ENCODE measurements at places on chromosomes 3 and 15.

DNA sequence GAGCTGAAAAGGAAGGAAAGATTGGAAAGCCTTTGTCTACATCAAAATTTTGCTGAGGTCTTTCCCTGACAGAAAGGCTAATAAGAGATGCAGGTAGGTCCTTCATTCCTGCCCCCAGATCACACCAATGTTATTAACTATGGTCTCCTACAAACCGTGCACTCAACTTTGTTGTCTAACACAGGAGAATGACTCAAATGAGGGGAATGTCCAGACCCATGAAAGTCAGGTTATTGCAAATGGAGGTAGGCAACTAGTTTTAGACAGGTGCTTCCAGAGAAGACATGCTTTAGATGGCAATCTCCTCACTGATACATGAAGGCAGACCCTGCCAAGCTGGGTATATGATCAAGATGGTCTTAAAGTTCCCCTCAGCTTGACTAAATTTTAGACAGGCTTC is 51.0 kb downstream of the NFKBIZ start:
- DNase-seq: no peak

DNA sequence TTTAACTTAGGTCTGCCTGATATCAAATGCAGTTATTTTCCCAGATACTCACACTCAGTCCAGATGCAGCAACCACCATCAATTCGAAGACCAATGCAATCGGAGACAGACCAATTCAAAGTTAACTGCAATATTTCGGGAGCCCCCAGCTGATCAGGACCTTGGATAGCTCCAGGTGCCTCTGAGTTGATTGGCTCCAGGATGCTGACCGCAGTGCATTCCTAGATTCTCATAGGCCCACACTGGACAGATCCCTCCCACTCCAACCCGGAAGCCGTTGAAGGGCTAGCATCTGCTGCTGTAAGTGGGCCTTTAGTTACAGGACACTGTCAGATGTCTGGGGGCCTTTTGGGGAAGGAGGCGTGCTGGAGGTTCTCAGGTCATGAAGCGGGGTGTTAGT is 89.5 kb upstream of the ATP2B2 start:
- no peak for DNase-seq

DNA sequence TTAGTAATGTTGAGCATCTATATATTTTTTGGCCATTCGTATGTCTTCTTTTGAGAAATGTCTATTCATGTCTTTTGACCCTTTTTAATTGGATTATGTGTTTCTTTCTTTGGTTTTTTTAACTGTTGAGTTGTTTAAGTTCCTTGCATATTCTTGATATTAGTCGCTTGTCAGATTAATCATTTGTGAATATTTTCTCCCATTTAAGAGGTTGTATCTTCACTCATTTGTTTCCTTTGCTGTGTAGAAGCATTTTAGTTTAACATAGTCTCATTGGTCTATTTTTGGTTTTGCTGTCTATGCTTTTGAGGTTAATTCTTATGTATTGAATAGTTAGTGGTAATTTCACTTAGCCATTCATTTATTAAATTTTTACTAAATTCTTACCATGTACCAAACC is 283.8 kb downstream of the ZPLD1 start:
- no peak for DNase-seq

- no peak for DNase-seq
These were observed 61.6 kb downstream of the DPH6 start for GRCh38 chr15:35484231-35484945.

DNA sequence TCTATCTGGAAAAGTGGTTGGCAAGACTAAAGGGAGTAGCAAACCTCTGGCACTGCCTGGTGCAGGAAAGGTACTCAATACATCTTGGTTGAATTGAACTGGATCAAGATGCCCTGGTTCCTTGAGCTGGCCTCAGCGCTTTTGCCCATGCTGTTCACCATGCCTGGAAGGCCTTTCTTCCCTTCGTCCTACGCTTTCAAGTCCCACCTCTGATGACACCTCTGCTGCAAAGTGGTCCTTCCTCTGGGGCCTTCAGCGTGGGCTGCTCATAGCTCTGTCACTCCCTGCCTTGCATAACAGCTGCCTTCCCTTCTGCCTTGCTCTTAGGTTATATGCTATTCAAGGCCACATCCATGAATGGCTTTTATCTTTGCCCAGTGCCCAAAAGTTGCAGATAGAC is 23.0 kb downstream of the ITGA11 start:
- no peak for DNase-seq

DNA sequence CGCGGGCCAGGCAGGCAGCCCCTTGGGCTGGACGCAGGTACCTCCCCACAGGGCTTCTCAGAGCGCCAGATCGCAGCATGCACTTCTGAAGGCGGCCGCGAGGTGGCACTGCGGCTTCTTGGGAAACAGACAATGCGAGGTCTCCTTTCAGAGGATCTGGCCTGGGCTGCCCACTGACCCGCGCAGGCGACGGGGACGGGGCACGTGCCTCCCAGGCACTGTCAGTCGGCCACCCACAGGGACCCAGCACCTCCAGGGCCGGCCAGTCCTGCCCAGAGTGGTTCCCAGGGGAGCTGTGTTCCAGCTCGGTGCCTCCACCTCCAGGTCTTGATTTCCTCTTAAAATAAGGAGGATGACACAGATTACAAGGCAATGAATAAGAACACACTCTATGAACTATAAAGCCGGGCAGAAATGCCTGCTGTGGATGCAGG is 24.4 kb upstream of the TXNRD3 start:
- DNase-seq: peak; percentile 56

GRCh38 chr3:119069725-119070124 is 35.1 kb upstream of the IGSF11 start:
- no peak for DNase-seq

GRCh38 chr3:142029052-142029642 is 120.2 kb downstream of the TFDP2 start:
- DNase-seq: no peak

DNA sequence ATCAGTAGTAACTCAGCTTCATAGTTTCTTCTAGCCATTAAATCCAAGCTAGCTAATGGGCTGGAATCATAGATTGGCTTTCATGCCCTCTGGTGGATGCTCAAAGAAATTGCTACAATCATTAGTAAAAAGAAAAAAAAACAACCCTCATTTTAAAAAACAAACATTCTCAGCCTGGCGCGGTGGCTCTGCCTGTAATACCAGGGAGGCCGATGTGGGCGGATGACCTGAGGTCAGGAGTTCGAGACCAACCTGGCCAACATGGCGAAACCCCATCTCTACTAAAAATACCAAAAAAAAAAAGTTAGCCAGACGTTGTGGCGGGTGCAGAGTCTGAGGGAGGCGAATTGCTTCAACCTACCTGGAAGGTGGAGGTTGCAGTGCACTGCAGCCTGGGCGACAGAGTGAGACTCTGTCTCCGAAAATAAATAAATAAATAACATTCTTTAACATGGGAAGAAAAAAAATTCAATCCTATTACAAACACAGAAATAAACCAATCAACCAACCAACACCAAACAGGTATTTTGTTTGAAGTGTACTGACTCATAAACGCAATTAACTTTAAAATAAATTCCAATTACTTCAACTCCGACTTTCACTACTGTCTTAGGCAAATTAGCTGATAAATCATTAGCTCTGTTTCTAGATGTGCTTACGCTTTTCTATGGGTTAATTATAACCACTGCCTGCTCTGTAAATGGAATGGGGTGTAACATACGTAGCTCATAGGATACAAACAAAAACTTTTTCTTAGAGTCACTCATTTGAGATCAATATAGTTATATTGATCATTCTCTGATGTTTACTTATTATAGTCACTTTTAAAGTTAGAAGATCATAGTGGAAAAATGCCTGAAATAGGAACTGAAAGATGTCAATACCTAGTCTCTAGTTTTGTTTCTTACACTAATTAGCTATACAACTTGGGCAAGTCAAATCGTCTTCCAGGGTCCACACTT is 24.9 kb downstream of the TMEM207 start:
- no peak for DNase-seq

DNA sequence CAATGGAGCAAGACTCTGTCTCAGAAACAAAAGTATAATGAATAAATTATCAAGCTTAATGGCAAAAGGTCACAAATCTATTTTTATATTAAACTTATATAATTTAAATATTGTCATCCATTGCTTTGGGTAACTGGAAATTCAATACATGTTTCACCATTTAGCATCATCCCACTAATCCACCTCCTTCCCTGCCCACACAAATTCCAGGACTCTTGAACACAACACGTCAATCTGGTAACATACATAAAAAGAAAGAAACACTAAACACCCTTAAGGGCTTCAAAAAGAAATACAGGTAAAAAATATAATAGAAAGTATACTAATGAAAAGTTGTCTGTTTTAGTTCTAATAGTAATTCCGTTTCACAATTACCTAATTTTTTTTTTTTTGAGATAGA is 149.4 kb downstream of the STAG1 start:
- DNase-seq: no peak

GRCh38 chr3:97504463-97504862 is 260.1 kb upstream of the ARL6 start:
- DNase-seq: no peak

- no peak for DNase-seq
These were observed 439.8 kb upstream of the ARRDC4 start for GRCh38 chr15:97520689-97521088.

- no peak for DNase-seq
These were observed 688.1 kb downstream of the ZNF385D start for GRCh38 chr3:21062831-21063294.

DNA sequence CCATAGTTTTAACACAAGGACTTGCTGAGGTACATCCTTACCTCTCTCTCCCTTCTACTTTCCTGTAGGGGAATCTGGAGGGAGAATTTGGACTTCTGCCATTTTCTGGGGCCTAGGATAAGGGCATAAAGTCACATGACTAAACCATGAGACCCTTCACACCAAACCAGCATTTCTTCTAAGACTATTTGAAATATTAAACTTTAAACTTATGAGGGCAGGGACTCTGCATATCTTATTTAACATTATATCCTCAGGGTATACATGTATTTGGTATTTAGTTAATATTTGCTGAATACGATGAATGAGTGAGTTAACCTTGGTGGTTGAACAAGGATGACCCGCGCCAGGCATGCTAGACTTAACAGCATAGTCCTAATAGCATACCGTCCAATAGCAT is 63.4 kb downstream of the USP13 start:
- DNase-seq: no peak

DNA sequence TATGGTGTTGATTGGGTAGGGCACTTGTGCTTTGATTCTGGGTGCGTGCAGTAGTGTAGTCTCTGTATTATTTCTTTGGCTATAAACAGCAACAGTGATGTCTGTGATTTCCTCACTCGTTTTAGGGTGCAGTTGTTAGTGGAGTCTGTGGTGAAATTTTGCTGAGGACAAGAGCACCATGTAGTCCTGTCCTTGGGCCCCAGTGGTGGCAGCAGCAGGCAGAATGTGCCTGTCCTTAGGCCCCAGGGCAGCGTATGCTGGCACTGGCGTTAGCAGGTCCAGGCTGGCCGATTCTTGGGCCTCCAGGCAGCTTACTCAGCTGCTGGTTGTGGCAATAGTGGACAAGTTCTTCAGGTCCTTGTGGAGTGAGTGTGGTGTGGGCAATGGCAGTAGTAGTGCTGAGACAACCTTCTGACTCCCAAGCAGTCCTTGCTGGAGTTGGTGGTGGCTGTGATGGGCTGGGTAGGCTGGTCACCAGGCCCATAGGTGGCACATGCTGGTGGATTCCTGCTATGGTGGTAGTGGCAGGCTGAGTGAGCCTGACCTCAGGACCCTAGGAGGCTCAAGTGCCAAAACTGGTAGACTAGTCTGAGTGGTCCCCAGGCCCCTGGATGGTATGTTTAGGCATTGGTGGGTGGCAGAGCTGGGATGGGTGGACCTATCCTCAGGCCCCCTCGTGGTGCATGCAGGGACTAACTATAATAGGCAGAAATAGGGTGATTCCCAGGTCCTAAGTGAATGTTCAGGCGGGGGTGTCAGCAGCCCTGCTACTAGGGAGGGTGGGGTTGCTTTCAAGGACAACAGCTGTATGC is 56.3 kb downstream of the TNFAIP8L3 start:
- DNase-seq: no peak

- no peak for DNase-seq
These were observed 2.2 kb downstream of the IGF1R start for GRCh38 chr15:98650417-98651035.

DNA sequence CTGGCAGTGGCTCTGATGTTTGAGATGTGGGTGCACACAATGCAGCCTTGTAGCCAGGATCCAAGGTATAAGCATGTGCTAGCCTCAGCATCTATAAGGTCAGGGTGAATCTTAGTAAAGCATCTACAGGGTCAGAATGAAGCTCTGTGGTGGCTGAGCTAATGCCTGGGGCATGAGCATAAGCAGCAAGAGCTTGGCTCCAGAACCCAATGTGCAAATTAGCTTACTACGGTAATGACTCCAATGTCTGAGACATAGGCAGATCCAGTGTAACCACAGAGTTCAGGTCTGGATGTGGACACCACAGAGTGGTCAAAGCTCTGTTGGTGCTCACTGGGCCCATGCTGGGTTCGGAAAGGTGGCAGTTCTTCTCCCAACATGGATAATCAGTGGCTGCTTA is 304.5 kb upstream of the NECTIN3 start:
- no peak for DNase-seq

DNA sequence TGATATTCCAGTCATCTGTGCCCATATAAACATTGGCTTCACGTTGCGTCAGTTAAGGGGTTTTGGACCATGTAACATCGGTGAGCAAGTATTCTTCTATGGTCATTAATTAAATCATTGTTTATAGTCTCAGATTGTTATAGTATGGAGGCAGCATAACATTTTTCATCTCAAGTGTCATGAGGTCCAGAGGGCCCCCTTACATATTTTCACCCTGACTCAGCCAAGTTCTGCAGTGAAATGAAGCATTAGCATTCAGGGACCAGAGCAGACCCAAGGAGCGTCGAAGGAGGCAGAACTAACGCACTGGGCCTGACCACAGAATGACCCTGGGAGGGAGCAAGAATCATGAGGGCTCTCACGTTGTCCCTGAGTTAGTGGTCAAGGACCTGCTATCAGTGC is 171.5 kb downstream of the LRTM1 start:
- DNase-seq: no peak

- no peak for DNase-seq
These were observed 48.4 kb downstream of the MLH1 start for GRCh38 chr3:37041546-37042195.

DNA sequence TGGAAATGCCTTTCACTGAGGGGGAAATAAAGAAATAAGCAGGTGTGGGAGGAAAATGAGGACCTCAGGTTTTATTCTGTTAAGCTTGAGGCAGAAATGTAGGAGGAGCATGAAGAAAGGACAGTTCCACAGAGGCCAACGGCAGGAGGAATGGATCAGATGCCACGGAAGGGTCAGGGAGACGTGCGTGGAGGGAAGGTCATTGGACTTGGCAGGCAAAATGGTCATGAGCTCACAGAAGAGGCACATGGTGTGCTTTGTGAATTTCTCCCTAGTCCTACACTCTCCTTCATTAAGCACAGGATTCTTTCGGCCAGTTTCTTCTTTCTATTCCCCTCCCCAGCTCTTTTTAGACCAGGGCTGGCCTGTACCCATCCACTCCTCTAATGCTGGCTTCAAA is 32.5 kb upstream of the THSD4 start:
- DNase-seq: no peak

GRCh38 chr15:71334873-71335272 is 219.6 kb downstream of the THSD4 start:
- DNase-seq: no peak

DNA sequence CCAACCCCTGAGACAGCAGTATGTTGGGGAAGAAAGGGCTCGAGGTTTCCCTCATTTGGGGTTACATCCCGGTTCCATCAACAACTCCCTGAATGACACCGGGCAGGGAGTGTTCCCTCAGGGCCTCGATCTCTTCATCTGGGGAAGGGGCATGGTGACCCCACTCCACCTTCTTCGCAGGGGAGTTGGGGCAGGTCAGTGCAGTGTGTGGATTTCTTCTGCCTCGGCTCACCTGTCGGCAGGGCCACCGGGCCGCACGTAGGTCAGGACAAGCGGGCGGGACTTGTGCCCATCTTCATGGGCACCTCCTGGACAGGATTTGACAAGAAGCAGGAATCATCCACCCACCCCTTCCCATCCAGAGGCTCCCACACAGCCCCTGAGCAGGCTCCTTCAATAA is 17.4 kb downstream of the GRIP2 start:
- no peak for DNase-seq
